ENCODE measurements at places on chromosomes 7 and 10. TPM values are rescaled to one million over a fixed set of nuclear protein-coding genes. Genes with fewer than 3 reads are reported as not detected.

Gene RHOBTB1
- 1.9 TPM for total RNA-seq

Gene GNAT3
- total RNA-seq: not detected

Gene ADARB2
- total RNA-seq: 0.27 TPM

Gene GIMAP6
- 100 TPM for total RNA-seq

Gene MMD2
- total RNA-seq: not detected

Gene ZNF735
- total RNA-seq: not detected

Gene IQUB
- total RNA-seq: 0.18 TPM

Gene NUP42
- total RNA-seq: 40.2 TPM

Gene FBXO24
- total RNA-seq: 0.94 TPM

Gene ASIC3
- total RNA-seq: 5.7 TPM

DNA sequence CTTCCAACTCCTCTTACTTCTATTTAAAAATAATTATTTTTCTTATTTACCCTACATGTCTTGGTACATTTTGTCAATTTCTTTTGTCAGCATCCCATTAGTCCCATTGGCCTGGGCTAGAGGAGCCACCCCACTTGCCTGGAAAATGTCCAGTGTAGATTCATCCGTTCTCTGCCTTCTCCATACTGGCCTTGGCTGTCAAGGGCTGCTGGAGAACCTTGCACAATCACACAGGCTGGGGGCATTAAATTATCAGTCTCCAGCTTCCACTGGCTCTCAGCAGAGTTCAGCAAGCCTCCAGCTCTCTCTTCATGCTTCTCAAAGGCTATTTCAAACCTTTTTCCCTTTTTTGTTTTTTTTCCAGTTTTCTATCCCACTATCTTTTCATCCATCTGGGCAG, 13.8 kb upstream of the ZCCHC24 start:
- no peak for DNase-seq

- no peak for DNase-seq
Measured at GRCh38 chr10:82943142-82943541, 1068.1 kb downstream of the NRG3 start.

- DNase-seq: no peak
Measured at GRCh38 chr7:84250452-84250851, 55.9 kb upstream of the SEMA3A start.

DNA sequence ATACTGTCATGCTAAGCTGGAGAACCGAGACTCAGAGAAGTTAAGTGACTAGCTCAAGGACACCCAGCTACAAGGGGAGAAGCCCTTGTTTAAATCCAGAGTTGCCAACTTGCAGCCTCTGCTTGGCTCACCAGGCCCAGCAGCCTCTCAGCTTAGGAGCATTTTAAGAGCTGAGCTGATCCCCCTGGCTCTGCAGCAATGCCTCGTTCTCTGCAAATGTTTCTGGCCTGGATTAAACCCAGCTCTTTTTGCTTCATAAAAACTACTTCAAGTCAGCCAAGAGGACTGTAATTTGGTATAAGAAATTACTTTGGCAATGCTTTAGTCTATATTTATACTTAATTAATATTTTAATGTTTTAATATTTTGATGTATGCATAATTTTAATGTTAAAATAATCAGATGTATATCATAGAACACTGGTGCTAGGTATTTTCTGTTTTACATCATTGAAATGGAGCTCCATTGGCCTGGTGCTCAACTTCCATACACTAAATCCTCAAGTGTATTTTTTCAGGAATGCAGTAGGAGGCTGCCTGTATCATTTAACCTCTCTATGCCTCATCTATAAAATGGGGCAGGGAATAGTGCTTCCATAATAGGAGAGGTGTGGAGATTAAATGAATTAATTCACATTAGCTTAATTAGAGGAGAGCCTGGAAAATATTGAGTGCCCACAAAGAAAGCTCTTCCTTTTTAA, 184.2 kb downstream of the EMX2 start:
- DNase-seq: no peak

GRCh38 chr7:155860840-155861479, 48.7 kb upstream of the SHH start:
- DNase-seq: no peak

- no peak for DNase-seq
Measured at GRCh38 chr7:102082693-102083368, 203.8 kb upstream of the SH2B2 start.

GRCh38 chr7:26910221-26910620, 45.8 kb upstream of the SKAP2 start:
- no peak for DNase-seq

- no peak for DNase-seq
Measured at GRCh38 chr10:24370877-24371276, 161.9 kb downstream of the KIAA1217 start.

GRCh38 chr7:42961170-42961569, 29.0 kb downstream of the MRPL32 start:
- DNase-seq: no peak

DNA sequence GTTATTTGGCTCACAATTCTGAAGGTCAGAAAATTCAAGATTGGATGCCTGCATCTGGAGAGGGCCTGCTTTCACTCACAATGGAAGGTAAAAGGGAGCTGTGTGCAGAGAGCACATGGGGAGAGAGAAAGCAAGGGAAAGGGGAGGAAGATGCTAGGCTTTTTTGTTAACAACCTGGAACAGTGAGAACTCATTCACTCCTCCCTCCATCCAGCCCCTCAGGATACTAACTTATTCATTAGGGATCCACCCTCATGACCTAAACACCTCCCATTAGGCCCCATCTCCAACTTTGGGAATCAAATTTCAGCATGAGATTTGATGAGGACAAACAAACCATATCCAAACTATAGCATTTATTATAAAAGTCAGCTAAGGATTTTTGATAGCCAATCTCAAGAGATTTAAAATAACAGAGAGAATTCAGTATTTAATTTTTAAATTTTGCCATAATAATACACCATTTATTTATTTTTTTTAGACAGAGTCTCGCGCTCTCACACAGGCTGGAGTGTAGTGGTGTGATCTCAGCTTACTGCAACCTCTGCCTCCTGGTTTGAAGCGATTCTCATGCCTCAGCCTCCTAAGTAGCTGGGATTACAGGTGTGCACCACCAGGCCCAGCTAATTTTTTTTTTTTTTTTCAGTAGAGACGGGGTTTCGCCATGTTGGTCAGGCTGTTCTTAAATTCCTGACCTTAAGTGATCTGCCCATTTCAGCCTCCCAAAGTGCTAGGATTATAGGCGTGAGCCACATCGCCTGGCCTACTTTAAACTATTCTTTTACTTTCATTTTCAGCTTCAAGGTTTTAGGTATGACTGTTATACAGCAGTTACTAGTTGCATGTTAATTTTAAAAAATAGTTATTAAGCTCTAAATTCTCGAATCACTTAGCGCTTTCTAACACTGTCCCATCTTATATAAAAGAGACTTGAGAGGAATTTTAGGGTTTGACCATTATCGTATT, 20.3 kb upstream of the ETV1 start:
- peak; percentile 8 for DNase-seq

- peak; percentile 13 for DNase-seq
Measured at GRCh38 chr7:69564454-69565417, 33.5 kb upstream of the AUTS2 start.

DNA sequence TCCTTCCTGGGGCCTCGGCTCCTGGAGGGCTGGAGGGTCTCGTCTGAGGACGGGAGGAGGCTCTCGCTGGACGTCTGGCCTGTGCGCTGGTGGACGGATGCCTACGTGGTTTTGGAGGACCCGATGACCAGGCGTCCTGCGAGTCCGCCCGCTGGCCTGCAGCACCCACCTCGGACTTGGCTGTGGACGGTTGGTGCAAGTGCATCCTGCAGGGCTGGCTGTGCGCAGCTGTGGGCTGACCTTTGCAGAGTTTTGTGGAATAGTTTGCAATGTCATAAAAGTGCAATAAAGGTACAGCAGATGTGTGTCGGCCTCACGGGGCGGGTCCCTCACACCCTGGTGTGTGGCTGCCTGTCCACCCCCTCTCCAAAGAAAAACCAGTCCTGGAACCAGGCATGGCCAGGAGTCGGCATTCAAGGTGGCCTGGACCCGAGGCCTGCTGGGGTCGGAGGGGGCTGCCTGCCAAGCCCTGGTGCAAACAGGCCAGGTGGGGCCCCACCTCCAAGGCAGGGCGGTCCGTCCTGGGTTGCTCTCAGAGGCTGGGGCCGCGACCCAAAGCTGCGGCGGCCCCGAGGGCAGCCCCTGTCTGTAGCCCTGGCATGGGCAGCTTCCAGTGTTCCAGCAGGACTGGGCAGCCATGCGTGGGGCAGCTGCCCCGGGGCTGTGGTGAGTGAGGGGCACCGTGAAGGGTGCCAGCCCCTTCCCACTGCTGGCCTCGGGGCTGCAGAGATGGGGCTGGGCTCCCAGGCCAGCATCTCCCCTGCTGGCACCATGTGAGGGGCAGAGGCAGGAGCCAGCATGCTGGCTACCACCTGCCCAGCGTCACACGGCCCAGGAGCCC, 29.3 kb upstream of the FOXL3 start:
- DNase-seq: no peak

DNA sequence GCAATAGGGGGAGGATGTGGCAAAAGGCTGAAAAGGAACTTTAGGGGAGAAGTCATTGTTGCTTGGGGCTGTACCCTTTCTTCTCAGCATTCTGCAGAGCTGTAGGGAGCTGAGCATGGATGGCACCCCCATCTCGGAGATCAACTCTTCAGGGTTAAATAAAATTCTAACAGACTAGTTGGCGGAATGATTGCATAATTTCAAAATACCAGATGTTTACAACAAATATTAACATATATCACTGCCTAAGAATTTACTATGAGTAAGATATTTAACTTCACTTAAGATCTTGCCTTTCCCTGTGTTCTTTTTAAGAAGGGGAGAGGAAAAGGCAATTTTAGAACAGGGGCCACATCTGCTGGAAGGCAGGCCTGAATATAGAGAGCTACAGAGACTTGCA, 509 bp upstream of the OR2F1 start:
- DNase-seq: no peak

DNA sequence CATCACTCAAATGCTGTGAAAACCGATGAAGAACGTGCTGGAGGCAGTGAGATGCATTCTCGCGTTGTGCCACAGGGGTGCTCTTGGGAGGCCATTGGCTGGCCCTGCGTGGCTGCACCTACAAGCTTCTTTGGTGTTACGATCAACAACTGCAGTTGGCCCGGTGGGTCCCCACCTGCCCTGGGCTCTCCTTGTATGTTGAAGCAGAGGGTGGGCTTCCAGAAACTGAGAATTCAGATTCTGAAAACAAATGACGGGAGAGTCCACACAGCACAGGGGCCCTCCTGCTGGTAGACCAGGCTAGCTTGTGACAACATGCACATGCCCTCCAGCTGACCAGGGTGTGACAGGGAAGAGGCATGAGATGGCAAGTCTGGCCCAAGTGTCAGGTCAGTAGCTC, 23.7 kb upstream of the DDC start:
- DNase-seq: no peak

GRCh38 chr10:91613411-91614187, 19.3 kb downstream of the PPP1R3C start:
- no peak for DNase-seq

DNA sequence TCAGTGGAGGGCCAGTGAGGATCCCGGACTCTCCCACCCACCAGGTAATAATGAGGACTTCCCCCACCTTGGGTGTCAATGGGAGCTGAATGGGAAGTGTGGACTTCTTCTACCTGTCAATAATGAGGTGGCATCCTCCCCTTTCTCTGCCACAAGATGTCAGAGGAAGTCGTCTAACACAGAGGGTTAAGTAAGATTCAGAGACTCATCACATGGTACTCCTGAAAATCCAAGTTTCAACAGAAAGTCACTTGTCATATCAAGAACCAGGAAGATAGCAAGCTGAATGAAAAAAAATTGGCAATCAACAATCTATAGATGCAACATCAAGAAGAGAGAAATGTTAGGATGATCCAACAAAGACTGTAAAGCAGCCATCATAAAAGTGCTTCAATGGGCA, 150.9 kb upstream of the SVIL start:
- DNase-seq: no peak

- no peak for DNase-seq
Measured at GRCh38 chr7:98171449-98171848, 39.8 kb upstream of the BHLHA15 start.

DNA sequence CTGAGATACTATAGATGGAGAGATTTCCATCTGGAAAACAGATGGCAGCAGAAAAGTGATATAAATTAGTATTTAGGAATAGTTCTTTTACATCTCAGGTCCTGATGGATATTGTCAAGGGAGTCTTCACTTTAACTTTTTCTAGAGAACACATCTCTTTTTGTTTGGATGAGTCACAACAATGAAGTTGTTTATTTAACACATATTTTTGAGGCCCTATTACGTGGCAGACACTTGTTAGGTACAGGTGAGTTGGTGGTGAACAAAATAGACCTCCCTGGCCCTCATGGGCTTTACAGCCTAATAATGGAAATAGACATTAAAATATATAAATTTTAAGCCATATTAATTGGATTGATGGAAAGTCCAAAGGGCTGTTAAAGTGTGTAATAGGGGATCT, 168.3 kb downstream of the VTI1A start:
- no peak for DNase-seq

- DNase-seq: no peak
Measured at GRCh38 chr7:92228742-92229141, 17.0 kb downstream of the KRIT1 start.

GRCh38 chr7:21318916-21319270, 109.0 kb upstream of the SP4 start:
- no peak for DNase-seq

DNA sequence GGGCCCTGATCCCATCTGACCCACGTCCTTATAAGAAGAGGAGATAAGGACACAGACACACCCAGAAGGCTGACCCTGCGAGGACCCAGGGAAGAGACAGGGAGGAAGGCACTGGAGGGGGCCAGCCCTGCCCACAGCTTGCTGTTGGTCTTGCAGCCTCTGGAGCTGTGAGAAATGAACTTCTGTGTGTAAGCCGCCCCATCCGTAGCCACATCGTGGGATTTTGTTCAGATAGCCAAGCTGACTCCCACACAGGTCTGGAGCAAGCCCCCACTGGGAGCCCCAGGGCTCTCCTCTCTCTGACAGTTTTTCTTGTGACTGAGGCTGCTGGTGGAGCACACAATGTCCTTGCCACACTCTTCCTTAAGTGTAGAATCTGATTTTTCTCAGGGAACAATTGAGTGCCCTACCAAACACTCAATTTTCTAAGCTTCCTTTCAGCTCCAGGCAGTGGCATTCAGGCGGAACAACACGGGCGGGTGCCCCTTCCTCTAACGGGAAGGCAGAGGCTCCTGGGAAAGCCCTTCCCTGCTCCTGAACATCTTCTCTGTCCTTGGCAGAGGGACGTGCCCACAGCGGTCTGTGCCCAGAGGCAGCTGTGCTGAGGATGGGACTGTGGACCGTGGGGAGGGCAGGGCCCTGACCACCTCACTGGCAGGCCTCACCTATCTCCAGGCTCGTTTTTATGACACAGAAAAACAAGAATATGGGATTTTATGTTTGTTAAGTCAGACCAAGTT, 160.6 kb upstream of the SHH start:
- DNase-seq: no peak

DNA sequence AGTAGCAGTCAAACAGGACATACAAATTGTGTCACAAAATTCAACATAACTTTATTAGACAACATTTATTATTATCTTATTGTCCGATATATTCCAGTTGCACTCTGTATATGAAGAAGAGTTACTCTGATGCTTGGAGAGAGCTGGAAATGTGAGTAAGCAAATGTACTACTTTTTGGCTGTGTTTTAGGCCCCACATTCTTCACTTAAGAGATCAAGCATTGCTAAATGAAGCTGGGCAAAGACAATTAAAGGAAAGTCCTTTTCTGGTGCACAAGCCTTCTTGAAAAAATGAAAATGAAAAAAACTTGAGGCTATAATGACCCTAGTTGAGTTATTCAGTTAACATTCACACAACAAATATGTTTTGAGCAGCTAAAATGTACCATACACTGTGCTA, 26.1 kb downstream of the MYPN start:
- DNase-seq: no peak
